SK-N-SH (cell line): ENCODE measurements at places on chromosomes 1 and 21.

GRCh38 chr21:35582731-35583130 is 477.6 kb downstream of the SETD4 start:
- no peak overlapping the region for H3K27ac ChIP-seq
- no peaks in the 10 kb centered on the region for H3K36me3 ChIP-seq
- no peak for DNase-seq
- H3K27me3 ChIP-seq = no peaks in the 10 kb centered on the region
- H3K4me3 ChIP-seq = no peak overlapping the region

GRCh38 chr1:59055908-59056719 is 240.8 kb upstream of the FGGY start:
- H3K36me3 ChIP-seq = no peaks in the 10 kb centered on the region
- H3K27me3 ChIP-seq = no peaks in the 10 kb centered on the region
- H3K4me1 ChIP-seq = peaks cover 20% of the 10 kb centered on the region
- H3K4me3 ChIP-seq = no peak overlapping the region
- no peak overlapping the region for H3K27ac ChIP-seq
- peak; percentile 59 for DNase-seq

DNA sequence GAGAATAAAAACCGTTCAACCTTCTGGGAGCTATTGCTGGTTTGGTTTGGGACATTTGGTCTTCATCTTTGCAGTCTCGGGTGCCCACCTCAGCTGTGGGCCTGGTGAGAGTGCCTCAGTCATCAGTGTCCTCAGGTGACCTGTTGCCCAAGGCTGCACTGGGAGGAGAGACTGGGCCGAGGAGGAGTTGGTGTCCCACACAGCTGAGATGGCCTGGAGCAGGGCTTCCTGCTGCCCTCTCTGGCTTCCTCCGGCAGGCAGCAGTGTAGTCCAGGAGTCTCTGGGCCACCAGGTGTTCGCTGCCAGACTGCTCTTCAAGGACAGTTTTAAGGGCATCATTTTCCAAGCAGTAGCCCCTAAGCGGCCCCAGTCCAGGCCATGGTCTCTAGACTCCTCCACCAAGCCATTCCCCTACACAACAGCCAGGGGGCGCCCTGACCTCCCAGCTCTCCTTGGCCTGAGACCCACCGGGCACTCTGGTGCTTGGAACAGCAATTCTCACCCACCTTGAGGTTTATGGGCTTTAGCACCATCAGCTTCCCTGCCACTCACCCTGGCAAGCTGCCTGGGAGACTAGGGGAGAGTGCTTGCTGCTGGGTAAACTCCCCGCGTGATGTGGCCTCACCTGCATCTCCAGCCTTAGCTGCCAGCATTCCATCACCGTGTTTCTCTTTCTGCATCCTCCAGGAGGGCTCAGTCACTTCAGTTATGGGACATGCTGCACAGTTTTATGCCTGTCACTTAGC is 9.1 kb upstream of the SYTL1 start:
- no peak overlapping the region for H3K4me3 ChIP-seq
- H3K36me3 ChIP-seq = peaks cover 4% of the 10 kb centered on the region
- DNase-seq = peak; percentile 87
- no peaks in the 10 kb centered on the region for H3K27me3 ChIP-seq
- H3K4me1 ChIP-seq = no peaks in the 10 kb centered on the region
- H3K27ac ChIP-seq = no peak overlapping the region

DNA sequence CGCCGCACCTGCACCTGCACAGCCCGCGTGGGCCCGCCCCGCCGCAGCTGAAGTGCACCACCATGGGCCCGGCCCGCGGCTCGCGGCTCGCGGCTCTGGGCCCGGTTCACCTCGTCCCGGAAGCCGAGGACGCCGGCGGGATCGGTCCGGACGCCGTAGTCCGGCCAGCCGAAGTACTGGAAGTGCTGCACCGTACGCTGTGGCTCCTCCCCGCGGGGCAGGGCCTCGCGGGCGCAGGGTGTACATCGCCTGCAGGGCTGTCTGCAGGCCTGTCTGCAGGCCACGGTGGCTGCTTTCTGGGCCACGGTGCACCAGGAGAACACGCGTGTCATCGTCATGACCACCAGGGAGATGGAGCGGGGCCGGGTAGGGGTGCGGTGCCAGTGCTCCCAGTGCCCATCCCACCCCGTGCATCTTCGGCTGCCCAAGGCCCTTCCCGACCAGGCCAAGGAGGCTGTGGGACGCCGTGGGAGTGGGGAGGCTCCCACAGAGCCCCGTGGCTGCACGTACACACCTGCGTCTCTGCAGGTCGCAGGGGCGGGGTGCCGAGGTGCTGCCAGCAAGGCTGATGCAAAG is 6.7 kb downstream of the RNF223 start:
- 0 out of 2 replicates have a peak, but pooled peaks cover 9% of the 10 kb centered on the region for H3K27me3 ChIP-seq
- H3K4me3 ChIP-seq = no peak overlapping the region
- H3K4me1 ChIP-seq = peaks cover 7% of the 10 kb centered on the region; the same call in 1 of the 2 replicates
- no peaks in the 10 kb centered on the region for H3K36me3 ChIP-seq

DNA sequence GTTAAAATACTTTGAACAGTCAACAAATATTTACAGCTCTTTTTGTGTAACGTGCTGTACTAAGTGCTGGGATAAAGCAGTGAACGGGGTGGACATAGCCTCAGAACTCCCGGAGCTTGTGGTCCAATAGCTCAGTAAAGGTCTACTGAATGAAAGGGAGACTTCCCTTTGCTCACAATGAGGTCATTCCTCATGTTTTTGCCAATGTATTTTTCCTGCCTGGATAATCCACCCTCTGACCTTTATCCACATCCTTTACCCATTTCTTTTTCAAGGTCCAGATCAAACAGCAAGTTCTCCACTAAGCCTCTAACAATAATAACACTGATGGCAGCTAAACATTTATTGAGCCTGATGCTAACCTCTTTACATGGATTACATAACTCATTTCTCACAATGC is 55.9 kb downstream of the LEPR start:
- DNase-seq = no peak
- no peaks in the 10 kb centered on the region for H3K4me1 ChIP-seq
- H3K4me3 ChIP-seq = no peak overlapping the region
- no peak overlapping the region for H3K27ac ChIP-seq

GRCh38 chr21:33948096-33948950 is 32.7 kb upstream of the ATP5PO start:
- H3K4me3 ChIP-seq = peak overlapping the region; percentile 38; the same call in 1 of the 2 replicates
- no peaks in the 10 kb centered on the region for H3K36me3 ChIP-seq
- DNase-seq = peak; percentile 54
- peak overlapping the region; percentile 88 for H3K27ac ChIP-seq
- H3K4me1 ChIP-seq = peaks cover 14% of the 10 kb centered on the region; the same call in 1 of the 2 replicates

GRCh38 chr1:76901158-76901767 is 34.0 kb downstream of the ST6GALNAC5 start:
- H3K27ac ChIP-seq = no peak overlapping the region
- H3K4me1 ChIP-seq = no peaks in the 10 kb centered on the region
- no peaks in the 10 kb centered on the region for H3K27me3 ChIP-seq
- DNase-seq = peak; percentile 27

DNA sequence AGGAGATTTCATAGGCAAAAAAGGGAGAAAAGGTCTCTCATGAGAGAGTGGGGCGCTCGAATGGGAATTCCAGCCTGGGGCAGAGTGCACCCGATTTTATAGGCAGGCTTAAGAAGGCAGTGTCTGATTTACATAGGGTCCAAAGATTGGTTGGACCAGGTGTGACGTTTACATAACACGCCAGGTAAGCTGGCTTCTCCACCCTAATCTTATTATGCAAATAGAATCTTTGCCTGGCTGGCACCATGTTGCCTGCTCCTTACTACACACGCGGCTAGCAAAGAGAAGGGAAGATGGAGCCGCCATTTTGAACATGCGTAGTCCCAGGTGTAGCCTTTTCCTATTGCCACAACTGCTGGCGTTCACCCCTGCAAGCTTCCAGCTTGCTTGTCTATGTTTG is 103.7 kb downstream of the SLC16A1 start:
- no peak overlapping the region for H3K4me3 ChIP-seq
- DNase-seq = no peak
- H3K4me1 ChIP-seq = peaks cover 5% of the 10 kb centered on the region; the same call in 1 of the 2 replicates
- no peak overlapping the region for H3K27ac ChIP-seq
- H3K27me3 ChIP-seq = no peaks in the 10 kb centered on the region

- peak; percentile 93 for DNase-seq
- H3K36me3 ChIP-seq = no peaks in the 10 kb centered on the region
- no peaks in the 10 kb centered on the region for H3K4me1 ChIP-seq
- peak within 1 kb of the TSS; percentile 80 for H3K27ac ChIP-seq
- peak within 1 kb of the TSS; percentile 66 for H3K4me3 ChIP-seq
These were observed at the start of gene NBL1 for GRCh38 chr1:19643602-19644394. TSS of gene NBL1 (plus strand) at chr1:19644311. CDS start at chr1:19655031, 10,720 bp downstream.

- no peaks in the 10 kb centered on the region for H3K27me3 ChIP-seq
- no peak overlapping the region for H3K4me3 ChIP-seq
- DNase-seq = no peak
- no peak overlapping the region for H3K27ac ChIP-seq
These were observed 466.8 kb downstream of the DSCAM start for GRCh38 chr21:40379881-40380810.

GRCh38 chr1:17873007-17873675 is 118.0 kb downstream of the ACTL8 start:
- no peaks in the 10 kb centered on the region for H3K27me3 ChIP-seq
- H3K36me3 ChIP-seq = no peaks in the 10 kb centered on the region
- H3K4me1 ChIP-seq = peaks cover 17% of the 10 kb centered on the region
- H3K27ac ChIP-seq = no peak overlapping the region
- no peak overlapping the region for H3K4me3 ChIP-seq

GRCh38 chr1:3219791-3220467 is 150.9 kb downstream of the PRDM16 start:
- no peaks in the 10 kb centered on the region for H3K36me3 ChIP-seq
- no peak for DNase-seq
- no peaks in the 10 kb centered on the region; the same call in 1 of the 2 replicates for H3K27me3 ChIP-seq
- no peaks in the 10 kb centered on the region for H3K4me1 ChIP-seq
- H3K27ac ChIP-seq = no peak overlapping the region
- H3K4me3 ChIP-seq = no peak overlapping the region

GRCh38 chr1:228366866-228367741 is 39.5 kb downstream of the TRIM11 start:
- DNase-seq = no peak
- no peaks in the 10 kb centered on the region for H3K36me3 ChIP-seq
- no peak overlapping the region for H3K27ac ChIP-seq
- H3K27me3 ChIP-seq = no peaks in the 10 kb centered on the region

- peaks cover 13% of the 10 kb centered on the region for H3K4me1 ChIP-seq
- H3K27ac ChIP-seq = no peak overlapping the region
- no peak overlapping the region for H3K4me3 ChIP-seq
- no peaks in the 10 kb centered on the region for H3K27me3 ChIP-seq
- DNase-seq = no peak
- H3K36me3 ChIP-seq = peaks cover 10% of the 10 kb centered on the region
These were observed 69.2 kb downstream of the PRDM2 start for GRCh38 chr1:13769212-13769611.

DNA sequence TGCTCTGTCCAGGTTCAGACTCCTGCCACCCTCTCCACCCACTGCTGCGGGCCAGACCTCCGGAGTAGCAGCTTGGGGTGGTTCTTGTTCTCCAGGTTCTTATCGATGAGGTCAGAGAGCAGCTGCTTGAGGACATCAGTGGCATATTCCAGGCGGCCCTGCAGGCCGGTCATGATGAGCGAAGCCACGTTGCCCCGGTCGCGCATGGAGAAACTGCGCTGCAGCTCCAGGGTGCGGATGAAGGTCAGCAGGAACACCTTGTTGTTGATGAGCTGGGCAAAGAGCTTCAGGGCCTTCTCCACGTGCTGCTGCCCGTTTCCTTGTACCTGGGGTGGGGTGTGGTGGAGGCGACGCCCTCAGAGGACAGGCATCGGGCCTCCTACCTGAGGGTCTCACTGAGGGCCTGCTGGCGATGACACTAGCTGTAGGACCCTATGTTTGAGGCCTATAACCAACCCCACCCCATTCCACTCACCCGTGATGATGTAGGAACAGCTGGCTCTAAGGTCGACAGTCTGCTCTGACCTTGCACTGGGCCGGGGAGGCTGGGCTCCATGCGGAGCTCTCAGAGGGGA is 131.2 kb upstream of the CD34 start:
- no peak for DNase-seq
- peaks cover 33% of the 10 kb centered on the region for H3K36me3 ChIP-seq
- H3K27ac ChIP-seq = no peak overlapping the region
- H3K4me3 ChIP-seq = no peak overlapping the region
- no peaks in the 10 kb centered on the region for H3K27me3 ChIP-seq

DNA sequence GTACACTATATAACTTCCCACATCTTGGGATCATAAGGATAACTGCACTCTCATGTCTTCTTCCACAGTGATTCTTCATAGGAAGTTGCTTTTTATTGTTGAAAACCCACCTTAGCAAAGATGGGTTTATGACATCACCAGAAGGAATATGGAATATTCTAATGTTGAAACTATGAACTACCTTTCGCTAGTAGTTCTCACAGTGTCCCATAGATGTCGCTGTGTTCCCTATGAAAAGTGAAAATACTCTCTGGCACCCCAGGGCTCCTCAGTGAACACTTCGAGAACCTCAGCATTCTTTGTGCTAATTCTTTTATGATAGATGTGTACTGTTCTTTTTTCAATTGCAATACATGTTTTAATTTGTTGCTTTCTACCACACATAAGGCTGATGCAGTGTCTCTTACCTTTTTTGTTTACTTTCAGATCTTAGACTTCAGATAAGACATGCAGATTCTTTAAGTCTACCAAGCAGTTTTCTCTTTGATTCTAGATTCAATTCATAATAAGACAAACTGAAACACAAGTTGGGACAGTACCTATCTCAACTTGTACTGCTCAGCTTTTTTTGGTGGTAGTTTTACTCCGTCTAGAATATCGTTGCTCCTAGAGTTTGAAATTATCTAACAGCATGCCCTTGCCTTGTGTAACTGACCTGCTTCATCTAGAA is 90.8 kb downstream of the GTF2B start:
- no peak overlapping the region for H3K27ac ChIP-seq
- peak; percentile 36 for DNase-seq
- H3K4me3 ChIP-seq = no peak overlapping the region; the same call in 1 of the 2 replicates
- H3K27me3 ChIP-seq = no peaks in the 10 kb centered on the region
- 0 out of 2 replicates have a peak, but pooled peaks cover 6% of the 10 kb centered on the region for H3K4me1 ChIP-seq
- peaks cover 62% of the 10 kb centered on the region for H3K36me3 ChIP-seq
